Dermis microvascular lymphatic vessel endothelial cell (primary cell): ENCODE measurements at places on chromosomes 16 and 17. TPM values are rescaled to one million over a fixed set of nuclear protein-coding genes. Genes with fewer than 3 reads are reported as not detected.

The ACSM2A gene
- total RNA-seq = under 0.01 and 0.13 TPM in 2 replicates

The HOXB1 gene
- total RNA-seq = not detected in 2 replicates

The CD79B gene
- 0.51 and 3.0 TPM in 2 replicates for total RNA-seq

The KRT33A gene
- not detected in 2 replicates for total RNA-seq

The CRHR1 gene
- not detected in 2 replicates for total RNA-seq

- no peak for DNase-seq
These were observed 16.5 kb downstream of the TSPOAP1 start for GRCh38 chr17:58312021-58312630.

DNA sequence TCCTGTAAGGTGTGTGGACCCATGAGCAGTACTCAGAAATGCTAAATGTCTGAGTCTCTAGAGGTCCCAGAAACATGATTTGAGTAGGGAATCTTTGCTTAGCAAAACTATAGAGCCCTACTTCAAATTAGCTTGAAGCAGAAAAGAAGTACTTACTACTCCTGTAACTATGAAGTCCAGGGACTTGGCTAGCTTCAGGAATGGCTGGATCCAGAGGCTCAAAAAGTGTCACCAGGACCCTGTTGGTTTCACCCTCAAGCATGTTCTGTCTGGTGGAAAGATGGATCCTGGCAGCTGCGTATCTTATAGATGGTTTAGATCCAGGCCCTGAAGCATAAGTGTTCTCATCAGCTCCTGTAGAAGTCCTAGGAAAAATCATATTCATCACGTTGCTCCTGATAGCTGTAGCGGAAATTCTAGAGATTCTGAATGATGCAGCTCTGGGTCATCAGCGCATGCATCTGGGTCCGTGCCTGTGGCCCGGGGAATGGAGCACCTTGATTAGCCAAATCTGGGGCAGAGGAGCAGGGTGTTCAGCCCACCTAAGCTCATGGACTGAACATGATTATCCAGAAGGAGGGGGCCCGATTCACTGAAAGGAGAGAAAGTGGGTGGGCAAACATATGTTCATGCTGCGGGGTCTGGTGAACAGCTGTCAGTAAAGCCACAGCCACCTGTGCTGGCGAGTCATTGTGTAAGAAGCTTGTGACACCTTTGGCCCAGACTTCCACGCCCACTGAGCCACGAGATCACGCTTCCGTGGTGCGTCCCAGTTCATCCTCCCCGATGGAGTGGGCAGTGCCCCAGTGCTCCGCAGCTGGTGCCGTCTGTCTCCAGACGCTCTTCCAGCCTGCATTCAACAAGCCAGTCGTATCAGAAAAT lies 260.6 kb downstream of the CPPED1 start:
- DNase-seq = no peak

- DNase-seq = no peak
These were observed 169.7 kb downstream of the CDH11 start for GRCh38 chr16:64952177-64952576.

DNA sequence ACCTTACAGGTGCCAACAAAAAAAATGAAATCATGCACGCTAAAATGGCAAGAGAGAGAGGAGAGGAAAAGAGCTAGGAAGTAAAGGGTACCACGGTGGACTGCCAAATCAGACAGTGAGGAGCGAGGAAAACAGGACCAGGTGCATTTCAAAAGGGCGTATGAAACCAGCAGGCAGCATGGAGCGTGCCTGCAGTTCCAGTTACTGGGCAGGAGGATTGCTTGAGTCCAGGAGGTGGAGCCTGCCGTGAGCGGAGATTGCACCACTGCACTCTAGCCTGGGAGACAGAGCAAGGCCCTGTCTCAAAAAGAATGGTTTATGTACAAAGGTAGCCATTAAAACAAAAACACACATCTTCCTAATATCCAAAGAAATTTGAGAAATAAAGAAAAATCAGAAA lies 16.4 kb downstream of the USP36 start:
- DNase-seq = no peak
